ENCODE measurements at places on chromosomes 1 and 21. TPM values are rescaled to one million over a fixed set of nuclear protein-coding genes. Genes with fewer than 3 reads are reported as not detected.

Gene KIAA1614
- 4.5 TPM for total RNA-seq

Gene LENEP
- not detected for total RNA-seq

Gene GSTM5
- 3.9 TPM for total RNA-seq

Gene TSACC
- total RNA-seq: 0.28 TPM

Gene ZBTB8A
- 4.6 TPM for total RNA-seq

Gene DPYD
- total RNA-seq: 67.1 TPM

Gene IKBKE
- total RNA-seq: 12.7 TPM

Gene CD160
- total RNA-seq: 0.28 TPM

Gene RAD54L
- 5.6 TPM for total RNA-seq

Gene MYOG
- total RNA-seq: not detected

Gene COL9A2
- 0.38 TPM for total RNA-seq

Gene FMO4
- 0.96 TPM for total RNA-seq

Gene COL6A1
- total RNA-seq: 1,625 TPM

Gene RNU1-2
- total RNA-seq: under 0.01 TPM

Gene NBPF20
- 2.3 TPM for total RNA-seq

Measured in regular cardiac myocyte (primary cell).